Fibroblast of villous mesenchyme (primary cell): ENCODE measurements at places on chromosomes 11 and 22. TPM values are rescaled to one million over a fixed set of nuclear protein-coding genes. Genes with fewer than 3 reads are reported as not detected.
A peak's percentile ranks its signal among the peaks of the same experiment; 100 is the strongest.

DNA sequence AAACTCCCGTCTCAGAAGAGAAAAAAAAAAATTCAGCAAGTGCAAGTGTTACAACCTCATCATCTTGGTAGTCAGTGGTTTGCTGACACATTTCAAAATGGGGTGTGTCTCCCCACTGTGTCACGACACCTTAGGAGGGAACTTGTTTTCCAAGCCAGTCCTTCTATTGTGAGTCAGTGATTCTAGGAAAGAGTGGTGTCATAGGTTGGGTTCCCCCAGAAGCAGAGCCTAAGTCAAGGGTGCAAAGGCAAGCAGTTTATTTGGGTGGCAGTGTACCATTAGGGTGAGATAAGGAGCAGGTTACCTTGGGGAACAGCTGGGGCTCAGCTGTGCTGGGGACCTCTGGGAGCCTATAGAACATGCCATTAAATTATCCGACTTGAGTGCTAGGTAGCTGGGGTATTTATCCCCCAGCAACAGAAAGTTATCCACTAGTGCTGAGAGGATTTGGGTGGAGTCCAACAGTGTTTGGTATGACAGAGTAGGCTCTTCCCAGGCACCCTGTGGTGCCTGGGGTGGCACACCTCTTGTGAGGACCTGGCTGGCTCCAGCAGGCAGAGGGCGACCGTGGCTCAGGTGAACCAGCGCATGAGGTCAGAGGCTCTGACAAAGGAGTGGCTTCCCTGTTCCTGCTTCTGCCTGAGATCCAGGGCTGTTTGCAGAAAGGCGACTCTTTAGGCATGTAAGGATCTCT, 41.7 kb downstream of the KIAA1671 start:
- no peak for DNase-seq

DNA sequence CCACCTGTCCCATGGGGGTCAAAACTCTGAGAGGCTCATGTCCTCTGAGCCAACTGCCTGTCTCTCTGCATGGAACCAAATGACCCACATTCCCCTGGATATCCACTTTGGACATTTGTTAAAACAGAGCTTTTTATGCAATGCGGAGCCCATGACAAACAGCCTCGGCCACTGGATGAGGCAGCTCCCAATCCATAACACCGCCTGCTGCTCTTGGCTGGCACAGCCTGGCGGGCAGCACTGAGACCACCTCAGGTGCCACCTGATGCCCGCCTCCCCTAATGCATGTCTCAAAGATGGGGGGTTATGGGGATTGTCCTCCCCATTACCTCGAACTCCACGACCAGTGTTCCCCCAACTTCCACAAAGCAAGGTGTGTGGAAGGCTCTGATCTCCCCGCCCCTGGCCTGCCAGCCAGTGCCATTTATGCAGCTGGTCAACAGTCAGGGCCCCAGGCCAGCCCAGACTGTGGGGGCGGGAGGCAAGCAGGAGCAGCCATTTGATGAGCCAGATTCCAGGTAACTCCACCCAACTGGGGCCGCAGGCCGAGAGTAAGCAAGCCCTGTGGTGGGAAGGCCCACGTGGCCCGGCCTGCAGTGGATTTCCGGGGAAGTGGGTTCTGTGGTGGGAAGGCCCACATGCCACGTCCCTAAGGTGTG, 84.2 kb downstream of the PHF21B start:
- DNase-seq = no peak

DNA sequence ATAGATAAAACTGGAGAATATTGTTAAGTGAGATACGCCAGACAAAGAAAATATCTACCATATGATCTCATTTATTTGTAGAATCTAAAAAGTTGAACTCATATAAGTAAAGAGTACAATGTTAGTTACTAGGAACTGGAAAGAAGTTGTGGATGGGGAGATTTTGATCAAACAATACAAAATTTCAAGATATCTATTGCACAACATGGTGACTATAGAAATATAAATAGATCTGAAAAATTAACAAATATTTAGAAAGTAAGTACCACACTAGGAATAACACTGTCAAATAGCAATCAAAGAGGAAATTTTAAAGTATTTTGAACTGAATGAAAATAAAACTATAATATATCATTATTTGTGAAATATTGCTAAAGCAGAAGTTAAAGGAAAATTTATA, 437.2 kb downstream of the AASDHPPT start:
- no peak for DNase-seq

DNA sequence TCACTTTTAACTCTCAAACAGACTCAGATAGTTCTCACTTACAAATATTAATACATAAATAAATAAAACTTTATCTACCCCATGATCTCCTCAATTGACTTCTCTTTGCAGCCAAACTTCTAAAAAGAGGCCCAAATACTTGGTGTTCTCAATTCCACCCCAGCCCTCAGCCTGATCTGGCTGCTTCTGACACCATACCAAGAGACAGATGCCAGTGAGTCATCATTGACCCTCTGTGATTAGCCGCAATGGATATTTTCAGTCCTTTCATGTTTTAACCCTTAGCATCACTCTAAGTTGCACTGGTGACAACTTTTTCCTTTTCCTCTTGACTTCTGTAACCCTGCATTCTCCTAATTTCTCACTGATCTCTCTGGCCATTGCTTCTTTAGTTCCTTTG, 184.1 kb upstream of the ARHGAP20 start:
- DNase-seq = peak; percentile 77

OR8G1 gene
- under 0.01 TPM in 1 of 2 replicates, not detected in the other for total RNA-seq

DNA sequence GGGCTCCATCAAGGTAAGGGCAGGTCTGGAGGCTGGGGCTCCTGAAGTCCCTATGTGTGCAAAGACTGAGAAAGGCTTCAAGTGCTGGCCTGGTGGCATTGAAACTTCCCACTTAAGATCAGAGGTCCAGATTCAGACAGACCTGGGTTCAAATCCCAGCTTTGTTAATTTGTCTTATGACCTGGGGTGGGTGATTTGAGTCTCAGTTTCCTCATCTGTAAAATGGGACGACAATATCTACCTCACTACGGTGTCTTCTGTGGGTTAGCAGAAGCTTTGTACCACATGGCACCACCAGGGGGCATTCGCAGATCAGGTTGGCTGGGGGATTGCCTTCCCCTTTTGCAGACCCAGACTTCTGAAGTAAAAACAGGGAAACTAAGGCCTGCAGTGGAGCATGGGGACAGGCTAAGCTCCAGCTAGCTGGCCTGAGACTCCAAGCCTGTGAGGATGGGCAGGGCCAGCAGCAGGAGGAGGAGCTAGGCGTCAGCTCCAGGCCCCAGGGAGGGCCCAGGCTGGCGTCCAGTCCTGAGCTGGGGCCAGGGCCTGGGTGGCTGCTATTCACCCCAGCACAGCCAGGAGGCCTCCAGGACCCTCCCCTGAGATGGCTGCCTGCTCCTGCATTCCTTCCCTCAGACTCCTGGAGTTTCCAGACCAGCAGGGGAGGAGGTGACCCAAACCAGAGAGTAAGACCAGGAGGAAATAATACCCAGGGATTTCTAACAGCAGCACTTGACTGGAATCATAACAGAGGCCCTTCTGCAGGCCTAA, 1.5 kb downstream of the CASTOR1 start:
- DNase-seq = peak; percentile 94

NPTXR gene
- total RNA-seq = 0.64 and 0.86 TPM in 2 replicates

SSH3 gene
- 16.1 and 21.2 TPM in 2 replicates for total RNA-seq

BTBD18 gene
- total RNA-seq = not detected in 2 replicates

MS4A8 gene
- total RNA-seq = under 0.01 TPM in 1 of 2 replicates, not detected in the other

DNA sequence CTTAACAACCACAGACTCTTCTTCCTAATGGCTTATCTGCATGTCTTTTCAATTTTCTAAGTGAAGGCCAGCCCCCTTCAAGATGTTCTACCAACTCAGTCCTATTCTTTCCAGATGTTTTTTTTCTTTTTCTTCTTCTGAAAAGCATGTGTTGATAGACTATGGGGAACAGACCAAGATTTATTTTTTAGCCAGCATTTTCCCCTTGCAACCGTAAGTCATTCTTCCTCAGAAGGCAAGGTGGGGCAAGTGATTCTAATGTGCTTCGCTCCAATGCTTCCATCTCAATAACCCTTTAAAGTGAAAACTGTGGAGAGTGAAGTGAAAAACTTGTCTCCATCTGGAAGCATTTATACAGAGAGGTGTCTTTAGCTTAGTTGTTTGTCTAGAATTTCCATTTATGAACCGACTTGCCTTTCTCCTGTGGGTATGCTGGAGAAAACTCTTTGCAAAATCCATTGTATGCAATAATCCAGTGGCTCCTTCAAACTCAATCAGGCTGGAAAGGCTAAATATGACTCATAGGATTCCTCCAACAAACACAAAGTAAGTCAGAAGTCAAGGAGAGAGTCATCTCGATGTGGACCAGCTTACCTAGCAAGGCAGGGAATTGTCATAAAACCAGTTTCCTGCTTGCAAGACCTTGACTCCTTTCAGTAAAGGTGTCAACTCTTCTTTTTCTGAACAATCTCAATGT, 83.7 kb downstream of the MAML2 start:
- DNase-seq = peak; percentile 69

GRCh38 chr11:112477152-112477551, 216.5 kb upstream of the PLET1 start:
- DNase-seq = no peak

RAC2 gene
- 8.1 and 11.2 TPM in 2 replicates for total RNA-seq

F2 gene
- not detected in 2 replicates for total RNA-seq

DNA sequence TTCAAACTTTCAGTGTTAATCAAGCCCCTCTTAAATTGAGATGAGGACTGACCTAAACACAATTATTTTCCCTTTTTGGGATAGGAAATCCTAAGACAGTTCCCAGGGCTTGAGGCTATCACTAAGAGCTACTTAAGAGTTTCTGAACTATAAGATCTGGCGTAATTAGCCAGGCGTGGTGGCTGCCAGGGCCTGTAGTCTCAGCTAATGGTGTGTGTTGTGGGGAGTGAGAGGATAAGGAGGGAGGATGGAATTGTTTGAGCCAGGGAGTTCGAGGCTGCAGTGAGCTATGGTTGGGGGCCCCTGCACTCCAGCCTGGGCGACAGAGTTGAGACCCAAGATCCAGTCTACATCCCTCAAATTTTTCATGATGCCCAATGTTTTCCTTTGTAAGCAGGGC, 23.5 kb upstream of the EXPH5 start:
- no peak for DNase-seq

TRAPPC4 gene
- 55.4 and 94.6 TPM in 2 replicates for total RNA-seq

- no peak for DNase-seq
Measured at GRCh38 chr11:31815711-31816467, 4.8 kb upstream of the PAX6 start.

GRCh38 chr11:33383075-33383919, 126.1 kb downstream of the HIPK3 start:
- no peak for DNase-seq

- no peak for DNase-seq
Measured at GRCh38 chr11:124238512-124238911, 2.4 kb upstream of the OR8G1 start.

DNA sequence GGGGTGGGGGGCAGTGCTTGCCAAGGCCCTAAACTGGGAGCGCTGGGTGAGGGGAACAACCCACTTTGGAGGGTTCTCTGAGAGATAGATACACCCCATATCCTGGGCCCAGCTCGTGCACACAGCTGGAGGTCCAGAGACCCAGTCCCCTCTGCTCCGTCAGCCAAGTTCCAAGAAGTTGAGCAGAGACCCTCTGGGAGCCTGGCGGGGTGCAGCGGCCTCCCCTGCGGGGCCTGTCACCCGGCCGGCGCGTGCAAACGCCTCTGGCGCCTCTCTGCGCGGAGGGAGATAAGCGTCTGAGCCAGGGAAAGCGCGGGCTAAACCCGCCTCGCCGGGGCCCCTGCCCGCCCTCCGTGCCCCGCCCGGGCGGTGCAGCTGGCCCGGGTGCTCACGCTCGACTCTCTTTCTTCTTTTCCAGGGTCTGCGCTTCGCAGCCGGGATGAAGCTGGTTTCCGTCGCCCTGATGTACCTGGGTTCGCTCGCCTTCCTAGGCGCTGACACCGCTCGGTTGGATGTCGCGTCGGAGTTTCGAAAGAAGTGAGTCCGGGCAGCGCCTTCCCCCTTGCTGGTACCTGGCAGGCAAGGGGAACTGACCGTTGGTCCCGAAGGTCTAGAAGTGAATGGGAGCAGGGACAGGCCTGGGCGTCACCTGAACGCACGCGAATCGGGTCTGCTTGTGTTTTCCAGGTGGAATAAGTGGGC, 540 bp downstream of the ADM start:
- DNase-seq = no peak

GRCh38 chr11:131809203-131809918, 438.9 kb downstream of the NTM start:
- DNase-seq = no peak

DNA sequence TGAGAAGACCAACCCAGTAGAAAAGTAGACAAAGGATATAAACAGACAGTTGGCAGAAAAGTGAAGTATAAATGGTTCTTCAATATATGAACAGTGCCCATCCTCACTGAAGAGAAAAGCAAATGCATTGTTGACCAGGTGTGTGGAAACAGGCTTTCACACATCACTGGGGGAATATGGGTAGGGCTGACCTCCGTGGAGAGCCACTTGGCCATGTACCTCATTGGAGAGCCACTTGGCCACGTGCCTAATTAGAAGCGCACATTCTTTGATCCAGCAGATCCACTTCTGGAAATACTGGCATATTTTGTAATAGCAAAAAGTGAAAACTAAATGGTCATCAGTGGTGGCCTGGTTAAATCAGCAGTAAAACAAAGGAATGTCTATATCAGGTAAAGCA, 43.2 kb downstream of the PPP6R3 start:
- DNase-seq = no peak

- DNase-seq = peak; percentile 61
Measured at GRCh38 chr11:130945896-130946295, 29.6 kb upstream of the SNX19 start.

DNA sequence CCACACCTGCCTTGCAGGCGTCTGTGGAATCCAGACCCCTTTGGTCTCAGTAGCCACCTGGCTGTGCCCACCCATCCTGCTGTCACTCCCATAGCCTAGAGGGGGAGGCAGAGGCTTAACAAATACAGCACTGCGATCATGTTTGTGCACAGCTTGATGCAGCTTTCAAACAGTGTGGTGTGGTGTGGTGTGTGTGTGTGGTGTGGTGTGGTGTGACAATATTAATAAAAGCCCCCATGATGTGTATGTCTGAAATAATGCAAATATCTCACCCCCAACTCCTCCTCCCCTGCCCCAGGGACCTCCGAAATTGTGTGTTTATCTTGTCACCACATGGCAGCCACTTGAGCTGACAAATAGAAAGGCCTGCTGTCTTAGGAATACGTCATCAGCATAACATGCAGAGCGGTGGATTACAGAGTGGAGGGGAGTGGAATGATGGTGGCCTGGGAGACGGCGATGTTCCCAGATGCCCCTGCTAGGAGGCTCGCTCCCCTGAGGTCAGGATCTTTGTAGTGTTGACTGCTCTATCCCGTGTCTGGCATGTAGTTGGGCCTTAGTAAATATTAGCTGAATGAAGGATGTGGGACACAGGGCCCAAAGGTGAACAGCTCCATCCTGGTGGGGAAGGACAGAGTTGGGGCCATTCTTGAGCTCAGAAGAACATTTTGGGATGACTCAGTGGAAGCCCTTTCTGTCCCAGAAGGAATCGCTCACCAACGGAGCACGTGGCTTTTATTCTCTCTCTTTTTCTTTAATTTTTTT, 2.8 kb downstream of the PDXP start:
- DNase-seq = peak; percentile 87

MIAT gene
- total RNA-seq = 0.97 and 1.3 TPM in 2 replicates

DNA sequence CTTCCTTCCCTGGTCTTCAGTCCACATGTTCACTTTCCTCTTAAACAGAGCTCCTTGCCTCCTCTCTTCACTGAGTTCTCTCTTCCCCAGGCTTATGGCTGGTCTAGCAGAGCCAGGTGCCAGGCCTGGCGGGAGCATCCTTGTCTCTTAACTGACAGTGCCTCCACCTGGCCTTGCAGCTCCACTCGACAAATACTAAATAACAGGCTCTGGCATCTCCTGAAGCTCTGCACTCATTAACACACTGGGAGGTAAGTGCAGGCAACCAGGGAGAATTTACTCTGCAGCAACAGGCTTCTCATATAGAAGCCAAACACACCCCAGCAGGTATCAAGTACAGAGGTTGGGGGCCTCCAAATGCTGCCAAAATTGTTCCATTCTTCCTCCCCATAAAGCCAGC, 438.1 kb downstream of the SOX6 start:
- DNase-seq = no peak
